ENCODE measurements at places on chromosomes 16 and 17.
A peak's percentile ranks its signal among the peaks of the same experiment; 100 is the strongest.

GRCh38 chr16:66354034-66354909 is 12.2 kb upstream of the CDH5 start:
- DNase-seq, result no peak

- DNase-seq, result no peak
These were observed 97.9 kb downstream of the HS3ST3B1 start for GRCh38 chr17:14398766-14399165.

DNA sequence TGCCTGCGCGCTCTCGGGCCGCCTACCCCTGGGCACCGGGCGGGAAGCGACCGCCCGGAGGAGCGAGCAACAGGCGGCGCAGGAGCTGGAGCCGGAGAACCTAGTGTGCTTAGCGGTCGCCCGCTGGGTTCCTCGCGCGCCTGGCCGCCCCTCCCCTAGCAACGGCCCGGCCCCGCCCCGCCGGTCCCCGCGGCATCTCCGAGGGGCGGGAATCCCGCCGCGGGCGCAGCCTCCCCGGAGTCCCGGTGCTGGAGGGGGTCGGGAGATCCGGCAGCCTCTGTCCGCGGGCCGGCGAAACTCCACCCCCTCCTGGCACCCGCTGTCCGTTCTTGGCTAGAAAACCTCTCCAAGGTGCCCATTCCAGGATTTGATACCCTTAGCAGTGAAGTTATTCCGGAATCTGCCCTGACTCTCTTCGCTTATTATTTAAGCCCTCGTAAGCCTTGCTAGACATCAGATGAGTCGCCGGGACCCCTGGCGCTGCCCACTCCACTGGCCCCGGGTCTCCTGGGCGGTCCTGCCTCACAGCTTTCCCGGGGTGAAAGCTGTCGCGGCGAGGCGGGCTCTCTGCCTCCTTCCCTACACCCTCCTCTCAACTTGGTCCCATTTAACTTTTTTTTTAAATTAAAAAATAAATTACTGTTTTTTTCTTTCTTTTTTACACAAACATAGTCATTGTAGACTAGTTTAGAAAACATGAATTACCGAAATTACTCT is at the start of gene RPRML:
TSS of gene RPRML (minus strand) at position 107 of the 717 bp plus-strand sequence. CDS start 246 bp downstream, outside the sequence.
- DNase-seq, result no peak

GRCh38 chr16:68257906-68258800 is 6.2 kb upstream of the SLC7A6 start:
- no peak for DNase-seq

DNA sequence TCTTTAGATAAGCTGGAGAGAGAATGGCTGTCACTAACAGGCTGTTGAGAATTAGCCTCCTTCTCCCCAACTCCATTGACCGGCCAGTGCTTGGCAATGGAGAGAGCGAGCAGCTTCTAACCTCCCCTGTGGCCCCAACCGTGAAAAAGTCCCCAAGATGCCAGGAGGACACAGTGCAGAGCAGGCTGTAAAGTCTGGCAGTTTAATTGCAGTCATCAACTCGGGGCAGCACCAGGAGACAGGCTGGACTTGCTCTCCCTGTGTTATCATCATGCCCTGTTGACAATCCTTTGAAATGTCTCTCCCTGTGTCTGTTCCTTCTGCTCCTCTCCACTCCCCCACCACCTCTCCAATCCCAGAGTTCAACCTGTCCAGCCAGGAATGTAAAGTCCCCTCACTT is 705 bp upstream of the CDRT4 start:
- DNase-seq, result no peak

DNA sequence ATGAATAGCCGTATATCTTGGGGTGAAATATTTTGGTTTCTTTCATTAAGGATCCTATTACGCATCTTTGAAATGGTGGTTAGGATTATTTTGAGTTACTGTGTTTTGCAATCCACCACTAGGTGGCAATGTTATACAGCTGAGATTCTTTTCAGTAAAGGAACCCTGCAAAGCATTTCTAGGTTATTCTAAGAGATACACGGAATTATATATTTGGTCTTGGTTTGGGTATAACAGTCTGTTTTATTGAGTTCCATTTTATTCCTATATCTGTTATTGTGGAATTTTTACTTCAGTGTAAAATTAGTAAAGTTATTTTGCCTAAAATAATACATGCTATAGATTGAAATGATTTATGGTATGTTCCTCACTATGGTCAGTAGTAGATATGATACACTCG is 62.9 kb upstream of the CPHXL start:
- peak; percentile 57 for DNase-seq

- no peak for DNase-seq
These were observed 210.1 kb downstream of the SLC39A11 start for GRCh38 chr17:72882426-72882825.

GRCh38 chr17:77560841-77561240 is 397.7 kb upstream of the TNRC6C start:
- no peak for DNase-seq

DNA sequence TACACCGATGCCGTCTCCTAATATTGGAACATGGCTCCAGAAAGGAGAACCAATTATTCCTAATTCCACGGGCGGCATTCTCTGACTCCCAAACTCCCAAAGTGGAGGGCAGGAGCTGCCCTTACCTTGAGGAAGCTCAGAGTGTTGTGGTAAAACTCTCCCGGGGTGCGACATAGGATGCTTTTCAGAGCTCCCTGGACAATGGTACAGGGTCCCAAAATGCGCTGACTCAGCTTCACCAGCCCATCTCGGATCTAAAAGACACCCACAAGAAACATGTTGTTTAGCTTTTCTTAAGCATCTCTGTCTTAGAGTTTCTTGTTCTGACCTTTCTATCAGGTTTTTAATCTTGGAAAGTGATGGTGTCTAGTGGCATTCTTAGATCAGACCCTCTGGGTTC is 6.7 kb downstream of the TAT start:
- no peak for DNase-seq

GRCh38 chr17:17151541-17151940 is 54.6 kb downstream of the PLD6 start:
- no peak for DNase-seq

GRCh38 chr16:1168837-1169236 is 15.9 kb downstream of the CACNA1H start:
- DNase-seq, result no peak

- no peak for DNase-seq
These were observed 6.2 kb downstream of the MEAK7 start for GRCh38 chr16:84498223-84498610.

GRCh38 chr17:1928976-1929375 is 96.2 kb downstream of the RTN4RL1 start:
- DNase-seq, result no peak

DNA sequence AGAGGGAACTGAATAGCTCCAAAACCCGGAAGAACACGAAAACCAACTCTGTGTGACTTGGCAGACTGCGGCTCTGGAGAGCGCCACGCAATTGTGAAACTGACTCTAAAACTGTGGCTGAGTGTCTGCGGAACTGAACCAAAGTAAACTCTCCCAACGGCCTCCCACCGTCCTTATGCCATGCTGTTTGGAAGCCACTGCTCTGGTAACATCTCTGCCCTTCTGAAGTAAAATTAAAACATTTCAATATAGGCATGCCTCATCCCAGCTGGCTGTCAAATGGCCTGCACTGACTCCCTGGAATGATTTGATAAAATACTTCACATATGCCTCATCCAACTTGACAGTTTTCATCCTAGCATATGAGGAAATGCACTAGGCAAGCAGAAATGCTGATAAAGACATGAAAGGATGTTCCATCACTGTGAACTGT is 70.2 kb downstream of the PARN start:
- DNase-seq, result no peak

DNA sequence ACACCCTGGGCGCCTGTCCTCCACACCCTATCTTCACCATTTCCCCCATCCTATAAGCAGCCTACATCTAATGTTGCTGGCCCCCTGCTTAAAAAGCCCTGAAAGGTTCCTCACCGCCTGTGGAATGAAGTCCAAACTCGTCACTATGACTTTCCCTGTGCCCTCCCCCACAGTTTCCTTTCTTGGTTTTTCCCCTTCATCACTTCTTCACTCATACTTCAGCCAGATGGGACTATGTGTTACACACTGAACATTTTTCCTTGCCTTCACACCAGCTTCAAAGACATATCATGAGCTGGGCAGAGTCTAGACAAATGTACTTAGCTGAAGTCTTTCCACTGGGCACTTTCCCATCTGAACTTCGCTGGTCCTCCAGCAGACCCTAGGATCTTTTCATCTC is 1.5 kb upstream of the MARCHF10 start:
- DNase-seq, result no peak

- DNase-seq, result no peak
These were observed 146.3 kb downstream of the CMIP start for GRCh38 chr16:81590714-81591544.

GRCh38 chr16:17635183-17635582 is 164.4 kb upstream of the XYLT1 start:
- no peak for DNase-seq

GRCh38 chr17:58513267-58513964 is 1.0 kb downstream of the MTMR4 start:
- no peak for DNase-seq

- no peak for DNase-seq
These were observed 1.1 kb upstream of the PPL start for GRCh38 chr16:4937782-4938682.

DNA sequence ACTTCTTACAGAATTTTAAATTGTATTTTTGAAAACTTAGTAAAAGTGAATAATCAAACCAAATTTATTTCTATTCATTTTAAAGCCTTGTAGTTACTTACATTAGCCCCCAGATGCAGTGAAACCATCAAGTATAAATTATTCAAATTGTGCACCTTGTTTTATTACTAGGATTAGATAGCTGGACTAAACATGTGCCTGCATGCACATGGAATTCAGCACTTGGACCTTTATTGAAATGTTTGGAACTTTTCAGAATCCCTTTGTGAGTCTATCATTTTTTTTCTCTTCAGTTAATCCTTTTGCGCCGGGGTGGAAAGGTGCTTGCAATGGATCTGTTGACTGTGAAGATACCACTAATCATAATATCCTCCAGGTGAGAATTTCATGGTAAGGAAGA is 4.7 kb downstream of the ZPBP2 start:
- DNase-seq, result no peak

- no peak for DNase-seq
These were observed 45.9 kb upstream of the KCNJ16 start for GRCh38 chr17:70028978-70029767.

GRCh38 chr17:8015236-8015956 is 13.0 kb downstream of the GUCY2D start:
- no peak for DNase-seq

- no peak for DNase-seq
These were observed 6.9 kb upstream of the TEX2 start for GRCh38 chr17:64269687-64270649.

- peak; percentile 76 for DNase-seq
These were observed 22.3 kb downstream of the ARHGAP27 start for GRCh38 chr17:45410144-45411091.

GRCh38 chr17:15278924-15279477 is 13.9 kb upstream of the PMP22 start:
- no peak for DNase-seq

GRCh38 chr17:62966426-62967204 is 580 bp downstream of the TANC2 start:
- DNase-seq, result no peak

DNA sequence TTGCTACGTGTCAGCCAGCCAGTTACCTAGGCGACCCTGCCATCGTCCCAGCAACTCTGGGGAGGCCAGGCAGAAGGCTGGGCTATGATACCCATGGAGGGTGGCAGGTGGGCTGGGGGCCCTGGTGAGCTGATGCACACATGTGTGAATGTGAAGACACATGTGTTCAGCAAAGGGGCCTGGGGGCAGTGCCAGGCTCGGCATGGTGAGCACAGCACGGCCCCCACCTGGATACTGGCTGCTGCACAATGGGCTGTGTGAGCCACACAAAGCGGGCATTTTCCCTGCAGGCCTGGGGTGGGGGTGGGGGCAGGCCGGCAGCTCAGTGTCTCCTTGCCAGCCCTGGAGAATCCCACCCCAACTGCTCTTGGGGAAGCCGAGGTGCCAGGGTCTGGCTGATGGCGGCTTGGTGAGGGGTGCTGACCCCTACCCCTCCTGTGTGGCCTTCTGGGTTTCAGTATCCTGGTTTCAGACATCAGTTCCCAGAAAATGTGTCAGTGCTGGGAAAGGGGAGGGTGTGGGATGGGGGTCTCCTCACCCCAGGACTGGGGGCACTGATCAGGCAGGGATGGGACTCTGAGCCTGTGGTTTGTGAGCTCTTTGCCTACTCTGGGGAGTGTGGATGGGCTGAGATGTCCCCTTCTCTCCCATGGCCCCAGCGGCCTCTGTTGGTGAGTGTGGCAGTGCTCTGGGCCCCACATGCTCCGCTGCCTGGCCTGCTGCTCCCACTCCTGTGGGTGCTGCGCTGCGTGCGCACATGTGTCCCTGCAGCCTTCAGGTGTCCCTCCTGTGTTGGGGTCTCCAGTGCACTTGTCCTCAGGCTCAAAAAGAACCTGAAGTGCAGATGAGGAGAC is 5.1 kb downstream of the LLGL1 start:
- no peak for DNase-seq

DNA sequence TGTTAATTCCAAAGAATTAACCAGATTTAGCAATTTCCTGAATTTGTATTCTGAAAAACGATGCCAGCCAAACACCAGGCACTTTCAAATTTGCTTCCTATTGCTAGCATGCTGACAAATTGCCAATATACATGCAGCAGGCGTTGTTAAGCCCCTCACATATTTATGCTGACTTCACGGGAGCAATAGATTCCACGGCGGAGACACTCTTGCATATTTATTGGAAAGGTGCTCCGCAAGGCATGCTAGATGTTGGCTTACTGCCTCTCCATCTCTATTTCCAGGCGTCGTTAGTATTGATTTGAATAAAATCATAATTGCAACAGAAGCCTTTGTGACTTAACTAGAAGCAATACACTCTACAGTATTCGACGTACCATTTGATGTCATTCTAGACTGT is 211.0 kb upstream of the IRX5 start:
- DNase-seq, result no peak

DNA sequence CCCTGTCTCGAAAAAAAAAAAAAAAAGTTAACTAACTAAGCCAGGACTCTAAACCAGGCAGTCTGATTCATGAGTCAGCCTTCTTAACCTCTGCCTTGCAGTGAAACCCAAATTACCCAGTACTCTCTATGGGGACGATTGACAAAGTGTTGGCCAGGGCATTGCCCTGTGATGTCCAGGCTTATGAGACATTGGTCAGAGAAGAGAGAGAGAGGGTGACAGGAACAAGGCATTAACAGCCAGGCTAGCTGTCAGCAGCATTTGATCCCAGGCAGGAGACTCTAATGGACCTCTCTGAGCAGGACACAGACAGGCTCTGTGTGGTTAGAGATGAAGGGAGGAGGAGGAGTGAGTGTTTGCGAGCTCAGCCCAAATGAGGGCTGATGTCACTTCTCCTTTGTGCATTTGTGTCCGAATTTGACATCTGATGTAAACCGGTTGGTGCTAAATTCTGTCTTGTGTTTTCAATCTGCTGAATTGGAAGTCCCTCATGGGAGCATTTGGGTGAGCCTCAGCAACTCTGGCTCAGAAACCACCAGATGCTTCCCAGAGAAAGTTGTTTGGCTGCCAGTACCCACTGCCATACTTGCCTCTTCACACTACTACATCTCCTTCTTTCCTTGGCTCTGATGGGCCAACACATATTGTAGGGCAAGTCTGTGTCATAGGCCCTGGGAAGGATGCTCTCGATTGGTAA is 4.3 kb upstream of the MYL4 start:
- peak; percentile 59 for DNase-seq
